ENCODE measurements at places on chromosomes 16 and 17.

- no peak for DNase-seq
Observed at GRCh38 chr16:87782033-87782432, 16.2 kb upstream of the KLHDC4 start.

DNA sequence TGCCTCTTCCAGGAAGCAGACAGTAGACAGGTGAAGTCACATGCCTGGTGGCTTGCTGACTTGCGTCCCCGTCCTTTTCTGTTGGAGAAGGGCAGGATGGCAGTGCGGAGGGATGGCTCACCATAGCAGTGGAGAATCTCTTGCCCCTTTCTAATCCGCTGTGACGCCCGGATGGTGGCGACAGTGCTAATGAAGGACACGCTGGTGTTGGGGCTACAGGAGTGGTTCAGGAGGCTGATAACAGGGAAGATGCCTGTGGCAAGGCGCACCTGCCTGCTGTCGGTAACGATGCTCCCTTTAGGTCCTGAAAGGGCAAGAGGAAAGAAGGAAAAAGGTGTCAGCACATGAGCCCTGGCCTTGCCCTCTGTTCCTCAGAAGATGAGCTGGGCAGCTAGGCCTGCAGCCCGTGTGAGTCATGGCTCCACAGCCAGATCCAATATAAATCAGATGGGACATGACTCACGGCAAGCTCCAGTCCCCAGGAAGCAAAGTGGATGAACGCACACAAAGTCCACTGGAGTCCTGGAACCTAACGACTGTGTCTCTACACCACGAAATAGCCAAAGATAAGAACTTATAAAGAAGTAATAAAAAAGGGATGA lies 25.5 kb downstream of the SERPINF1 start:
- DNase-seq, result no peak

DNA sequence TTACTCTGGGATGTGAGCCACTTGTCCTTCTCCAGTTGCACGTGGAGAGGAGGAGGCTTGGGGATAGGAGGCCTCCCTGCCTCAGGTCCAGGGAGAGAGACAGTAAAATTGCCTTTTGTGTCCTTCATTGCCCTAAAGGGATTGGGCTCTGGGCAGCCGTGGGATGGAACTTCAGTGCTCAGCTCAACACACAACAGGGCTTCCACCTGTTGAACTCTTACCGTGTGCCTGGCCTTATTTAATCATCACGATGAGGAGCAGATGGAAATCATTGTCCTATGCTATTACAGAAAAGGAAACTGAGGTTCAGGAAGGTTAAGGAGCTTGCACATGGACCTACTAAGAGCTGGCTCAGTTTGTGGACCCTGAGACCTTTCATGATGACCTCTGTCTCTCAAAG lies 92.4 kb upstream of the CDC42EP4 start:
- DNase-seq, result no peak

DNA sequence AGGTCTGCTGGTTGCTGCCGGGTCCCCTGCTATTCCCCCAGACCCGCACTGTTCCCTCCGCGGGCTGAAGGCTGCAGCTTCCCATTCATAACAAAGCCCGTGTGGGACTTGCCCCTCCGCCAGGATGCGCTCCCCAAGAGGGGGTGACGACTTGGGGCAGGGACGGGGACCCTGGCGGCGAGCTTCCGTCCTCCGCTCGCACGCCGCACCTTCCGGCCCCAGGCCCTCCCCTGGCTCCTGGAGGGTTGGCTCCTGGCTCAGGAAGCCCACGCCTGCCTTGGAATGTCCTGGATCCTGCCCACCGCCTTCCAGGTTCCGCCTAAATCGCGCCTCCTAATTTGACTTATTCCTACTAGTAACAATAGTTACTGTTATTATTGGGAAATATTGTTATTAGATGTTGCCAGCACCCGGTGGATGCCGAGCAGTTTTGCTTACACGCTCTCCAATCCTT lies 1.1 kb upstream of the TFAP4 start:
- DNase-seq, result no peak

GRCh38 chr17:66493283-66494019 lies 191.0 kb downstream of the PRKCA start:
- no peak for DNase-seq

DNA sequence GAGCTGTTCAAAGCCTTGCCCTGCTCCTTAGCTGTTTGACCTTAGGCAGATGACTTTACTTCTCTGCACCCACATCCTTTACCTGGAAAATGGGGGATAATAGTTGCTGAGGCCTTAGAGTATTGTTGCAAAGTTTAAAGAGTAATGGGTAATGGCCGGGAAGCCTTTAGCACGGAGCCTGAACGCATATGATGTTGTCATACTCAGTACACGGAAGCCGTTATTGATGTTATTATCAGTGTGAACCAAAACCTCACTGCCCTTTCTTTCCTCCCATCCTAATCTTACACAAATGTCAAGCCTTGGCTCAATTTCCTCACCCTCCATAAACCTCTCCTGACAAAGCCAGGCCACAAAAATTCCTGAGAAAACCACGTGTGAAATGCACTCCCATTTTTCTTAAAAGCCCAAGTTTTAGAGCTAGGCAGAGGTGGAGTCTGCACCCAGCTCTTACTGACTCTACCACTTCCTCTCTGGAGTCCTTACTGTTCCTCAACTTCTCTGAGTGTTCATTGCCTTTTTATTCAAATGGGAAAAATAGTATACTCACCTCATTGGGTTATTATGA lies 67.3 kb upstream of the CACNG3 start:
- DNase-seq, result no peak

- DNase-seq, result no peak
Observed at GRCh38 chr16:51440131-51440889, 289.2 kb upstream of the SALL1 start.

DNA sequence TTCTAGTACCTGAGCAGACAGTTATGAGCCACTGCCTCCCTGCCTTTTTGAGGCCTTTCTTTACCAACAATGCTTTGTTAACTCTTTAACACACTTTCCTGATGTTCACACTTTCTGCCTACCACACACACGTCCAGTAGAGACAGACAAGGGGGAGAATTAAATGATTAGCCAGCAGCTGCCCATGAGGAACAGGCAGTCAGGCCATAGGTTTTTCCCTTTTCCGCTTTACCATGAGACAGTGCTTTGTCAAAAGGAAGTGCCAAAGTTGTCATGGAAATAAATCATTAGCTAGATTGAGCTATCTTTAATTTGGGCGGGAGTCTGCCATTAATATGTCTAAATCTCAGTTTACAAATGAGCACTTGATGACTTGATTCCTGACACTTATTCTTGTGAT lies 102.1 kb downstream of the PITPNC1 start:
- no peak for DNase-seq

DNA sequence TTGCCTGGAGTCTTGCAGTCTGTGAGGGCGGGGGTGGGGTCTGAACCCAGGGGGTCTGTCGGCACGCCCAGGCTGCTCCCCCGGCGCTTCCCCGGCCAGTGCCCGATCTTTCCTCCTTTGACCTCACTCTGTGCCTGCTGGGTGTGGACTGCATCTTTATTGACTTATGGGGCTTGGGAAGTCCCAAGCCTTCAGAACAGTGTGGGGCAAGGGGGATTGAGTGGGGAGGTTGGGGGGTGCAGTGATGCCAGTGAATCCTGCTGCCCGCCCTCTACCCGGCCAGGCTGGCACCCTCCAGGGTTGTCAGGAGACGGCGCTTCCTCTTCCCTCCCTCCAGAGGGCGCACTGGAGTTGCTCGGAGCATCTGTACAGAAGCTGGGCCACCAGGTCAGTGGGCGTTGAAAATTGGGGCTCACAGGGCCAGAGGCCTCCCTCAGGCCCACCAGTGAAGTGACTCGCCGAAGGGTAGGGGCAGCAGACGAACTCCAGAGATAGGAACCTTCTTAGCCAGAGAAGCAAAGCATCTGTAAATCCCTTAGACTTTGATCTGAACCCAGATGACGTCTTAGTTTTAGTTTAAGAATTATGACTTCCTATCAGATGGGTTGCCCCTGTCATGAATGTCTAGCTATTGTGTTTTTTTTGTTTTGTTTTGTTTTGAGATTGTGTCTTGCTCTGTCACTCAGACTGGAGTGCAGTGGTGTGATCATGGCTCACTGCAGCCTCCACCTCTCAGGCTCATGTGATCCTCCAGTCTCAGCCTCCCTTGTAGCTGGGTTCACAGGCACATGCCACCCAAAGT lies 184.8 kb upstream of the CIBAR2 start:
- DNase-seq, result peak; percentile 33

DNA sequence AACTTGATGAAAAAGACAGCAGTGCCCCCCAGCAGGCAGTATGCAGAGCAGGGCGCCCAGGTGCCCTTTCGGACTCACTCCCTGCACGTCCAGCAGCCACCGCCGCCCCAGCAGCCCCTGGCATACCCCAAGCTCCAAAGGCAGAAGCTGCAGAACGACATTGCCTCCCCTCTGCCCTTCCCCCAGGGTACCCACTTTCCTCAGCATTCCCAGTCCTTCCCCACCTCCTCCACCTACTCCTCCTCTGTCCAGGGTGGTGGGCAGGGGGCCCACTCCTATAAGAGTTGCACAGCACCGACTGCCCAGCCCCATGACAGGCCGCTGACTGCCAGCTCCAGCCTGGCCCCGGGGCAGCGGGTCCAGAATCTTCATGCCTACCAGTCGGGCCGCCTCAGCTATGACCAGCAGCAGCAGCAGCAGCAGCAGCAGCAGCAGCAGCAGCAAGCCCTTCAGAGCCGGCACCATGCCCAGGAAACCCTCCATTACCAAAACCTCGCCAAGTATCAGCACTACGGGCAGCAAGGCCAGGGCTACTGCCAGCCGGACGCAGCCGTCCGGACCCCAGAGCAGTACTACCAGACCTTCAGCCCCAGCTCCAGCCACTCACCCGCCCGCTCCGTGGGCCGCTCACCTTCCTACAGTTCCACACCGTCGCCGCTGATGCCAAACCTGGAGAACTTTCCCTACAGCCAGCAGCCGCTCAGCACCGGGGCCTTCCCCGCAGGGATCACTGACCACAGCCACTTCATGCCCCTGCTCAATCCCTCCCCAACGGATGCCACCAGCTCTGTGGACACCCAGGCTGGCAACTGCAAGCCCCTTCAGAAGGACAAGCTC lies 43.2 kb downstream of the SREBF1 start:
- DNase-seq, result no peak

GRCh38 chr17:19457046-19457445 lies 46.0 kb downstream of the RNF112 start:
- DNase-seq, result no peak

GRCh38 chr17:7882068-7882467 lies 6.5 kb upstream of the CHD3 start:
- no peak for DNase-seq

DNA sequence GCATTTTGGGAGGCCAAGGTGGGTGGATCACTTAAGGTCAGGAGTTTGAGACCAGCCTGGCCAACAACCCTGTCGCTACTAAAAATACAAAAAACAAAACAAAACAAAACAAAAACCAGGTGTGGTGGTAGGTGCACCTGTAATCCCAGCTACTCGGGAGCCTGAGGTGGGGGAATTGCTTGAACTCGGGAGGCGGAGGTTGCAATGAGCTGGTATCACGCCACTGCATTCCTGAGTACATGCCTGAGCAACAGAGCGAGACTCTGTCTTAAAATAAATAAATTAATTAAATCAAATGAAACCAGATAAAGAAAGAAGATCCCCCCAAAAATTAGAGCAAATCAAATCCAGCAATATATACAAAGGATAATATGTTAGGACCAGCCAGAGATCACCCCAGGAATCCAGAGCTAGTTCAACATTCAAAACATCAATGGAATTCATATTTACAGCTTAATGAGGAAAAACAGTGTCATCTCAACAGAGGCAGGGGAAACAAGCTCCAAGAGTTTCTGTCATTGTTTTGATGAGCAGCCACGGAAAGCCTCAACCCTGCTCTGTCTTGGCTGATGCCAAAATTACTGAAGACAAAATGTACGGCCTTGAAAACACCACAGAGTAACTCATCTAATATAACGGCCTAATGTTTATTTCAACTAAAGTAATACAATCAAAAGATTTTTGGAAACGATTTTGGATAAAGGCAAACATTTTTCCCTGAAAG lies 3.7 kb downstream of the PEMT start:
- no peak for DNase-seq

GRCh38 chr17:40323391-40324381 lies 14.7 kb downstream of the RARA start:
- DNase-seq, result peak; percentile 52

DNA sequence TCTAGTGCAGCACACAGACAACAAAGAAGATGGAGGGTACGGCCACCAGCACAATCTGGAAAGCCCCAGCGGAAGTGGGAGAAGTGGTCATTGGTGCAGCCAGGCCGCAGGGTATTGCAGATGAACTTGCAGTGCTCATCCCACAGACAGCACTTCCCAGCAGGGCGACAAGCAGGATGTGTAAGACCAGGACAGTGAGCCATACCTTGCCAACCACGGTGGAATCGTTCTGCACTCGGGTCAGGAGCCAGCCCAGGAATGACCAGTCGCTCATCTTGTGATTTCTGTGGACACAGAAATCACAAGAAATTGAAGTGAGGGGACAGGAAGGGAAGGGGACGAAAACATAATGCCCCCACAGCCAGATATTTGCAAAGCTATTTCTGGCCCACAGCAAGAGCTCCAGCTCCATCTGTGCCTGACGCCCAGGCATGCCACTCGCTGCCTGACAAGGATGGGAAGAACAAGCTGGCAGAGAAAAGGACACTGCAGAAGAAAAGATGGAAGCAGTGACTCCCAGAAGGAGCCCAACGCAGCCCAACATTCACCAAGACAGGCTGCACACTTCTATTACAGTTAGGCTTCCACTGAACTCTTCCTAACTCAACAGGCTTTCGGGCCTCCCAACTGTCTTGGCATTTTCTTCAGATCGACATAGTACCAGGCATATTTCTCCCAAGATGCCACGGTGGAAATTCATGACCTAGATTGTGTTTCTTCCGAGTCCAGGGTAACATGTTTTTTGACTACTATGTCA lies 17.5 kb upstream of the MYO18A start:
- DNase-seq, result no peak

- DNase-seq, result no peak
Observed at GRCh38 chr16:27379919-27380318, 22.1 kb upstream of the IL21R start.

- DNase-seq, result no peak
Observed at GRCh38 chr17:82780971-82781893, 29.4 kb downstream of the TBCD start.
